GM19239 (cell line): ENCODE measurements at places on chromosomes 3 and 15.

DNA sequence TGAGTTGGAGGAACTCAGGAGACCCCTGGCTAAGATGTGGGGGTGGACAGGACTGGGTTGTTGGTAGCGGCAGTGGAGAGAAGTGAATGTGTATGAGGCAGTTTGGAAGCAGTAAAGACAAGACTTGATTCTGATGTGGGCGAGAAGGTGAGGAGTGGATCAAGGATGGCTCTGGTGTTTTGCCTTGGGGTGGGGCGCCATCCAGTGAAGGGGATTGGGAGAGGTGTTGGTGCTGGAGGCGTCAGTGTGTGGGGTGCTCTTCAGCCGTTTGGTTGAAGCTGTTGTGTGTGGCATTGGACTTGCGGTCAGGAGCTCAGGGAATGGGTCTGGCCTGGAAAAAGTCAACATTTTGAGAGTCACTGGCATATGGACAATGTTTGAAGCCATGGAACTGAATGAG is 13.3 kb downstream of the FAN1 start:
- no peak for DNase-seq

DNA sequence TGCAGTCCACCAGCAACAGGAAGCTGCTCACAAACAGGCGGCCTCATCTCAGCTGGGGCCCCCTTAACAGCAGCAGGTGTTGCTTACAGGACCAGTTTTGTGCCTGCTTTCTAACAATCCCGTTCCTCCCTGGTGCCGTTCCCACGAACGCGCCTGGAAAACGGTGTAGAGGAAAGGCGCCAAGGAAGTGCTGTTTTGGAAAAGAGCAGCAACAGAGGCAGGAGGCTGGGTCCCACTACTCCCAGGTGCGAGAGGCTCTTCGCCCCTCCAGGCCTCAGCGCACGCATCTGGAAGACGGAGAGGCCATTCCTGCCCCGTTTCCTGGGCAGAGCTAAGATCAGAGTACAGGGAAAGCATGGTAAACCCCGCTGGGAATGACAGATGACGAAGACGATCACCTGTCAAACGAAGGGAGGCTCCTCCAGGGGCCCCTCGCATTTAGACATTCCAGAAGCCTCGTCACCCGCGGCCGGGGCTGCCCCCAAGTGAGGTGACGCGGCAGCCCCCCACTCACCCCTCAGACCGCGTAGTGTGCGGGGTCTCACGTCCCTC is 603 bp downstream of the SCAPER start:
- no peak for DNase-seq

- DNase-seq, result no peak
Observed at GRCh38 chr3:101243285-101244211, 76.8 kb downstream of the IMPG2 start.

DNA sequence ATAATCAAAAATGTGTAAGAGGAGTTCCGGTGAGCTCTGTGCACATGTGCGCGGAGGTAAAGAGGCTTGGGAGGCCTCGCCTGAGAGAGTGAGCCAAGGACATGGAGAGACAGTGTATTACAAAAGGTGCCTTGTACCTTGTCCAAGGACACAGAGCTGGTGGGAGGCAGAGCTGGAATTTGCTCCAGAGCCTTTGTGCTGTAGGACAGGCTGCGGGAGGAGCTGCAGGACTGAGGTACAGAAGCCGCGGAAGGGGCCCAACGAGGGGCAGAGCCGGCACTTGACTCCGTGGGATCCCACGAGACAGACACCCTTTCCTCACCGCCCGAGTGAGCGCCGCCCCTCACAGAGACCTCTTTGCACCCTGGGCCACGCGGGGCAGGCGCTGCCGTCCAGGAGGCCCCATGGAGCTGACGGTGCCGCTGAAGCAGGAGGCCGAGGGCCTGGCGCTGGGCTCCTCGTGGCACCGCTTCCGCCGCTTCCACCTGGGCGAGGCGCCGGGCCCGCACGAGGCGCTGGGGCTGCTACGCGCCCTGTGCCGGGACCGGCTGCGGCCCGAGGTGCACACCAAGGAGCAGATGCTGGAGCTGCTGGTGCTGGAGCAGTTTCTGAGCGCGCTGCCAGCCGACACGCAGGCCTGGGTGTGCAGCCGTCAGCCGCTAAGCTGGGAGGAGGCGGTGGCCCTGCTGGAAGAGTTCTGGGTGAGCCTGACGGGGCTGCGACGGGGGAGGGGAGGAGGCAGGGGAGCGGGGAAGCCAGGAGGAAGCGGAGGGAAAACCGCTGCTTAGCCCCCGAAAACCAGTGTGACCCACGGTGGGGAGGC is 68.7 kb downstream of the SLTM start:
- DNase-seq, result no peak

- DNase-seq, result no peak
Observed at GRCh38 chr3:7697548-7697947, 804.1 kb upstream of the LMCD1 start.

DNA sequence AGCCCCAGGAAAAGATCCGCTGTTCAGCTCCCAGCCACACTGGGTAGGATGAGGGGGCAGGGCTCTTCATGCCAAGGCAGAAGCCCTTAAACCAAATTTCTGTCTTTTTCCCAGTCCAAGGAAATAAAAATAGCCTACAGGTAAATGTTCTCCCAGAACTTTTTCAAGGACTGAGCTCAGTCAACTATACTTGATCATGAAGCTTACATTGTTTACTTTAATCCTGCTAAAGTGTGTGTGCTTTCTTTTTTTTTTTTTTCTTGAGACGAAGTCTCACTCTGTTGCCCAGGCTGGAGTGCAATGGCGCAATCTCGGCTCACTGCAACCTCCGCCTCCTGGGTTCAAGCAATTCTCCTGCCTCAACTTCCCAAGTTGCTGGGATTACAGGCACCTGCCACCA is 17.9 kb downstream of the CLDN18 start:
- DNase-seq, result no peak

- DNase-seq, result no peak
Observed at GRCh38 chr3:175002732-175003143, 143.6 kb downstream of the NAALADL2 start.

DNA sequence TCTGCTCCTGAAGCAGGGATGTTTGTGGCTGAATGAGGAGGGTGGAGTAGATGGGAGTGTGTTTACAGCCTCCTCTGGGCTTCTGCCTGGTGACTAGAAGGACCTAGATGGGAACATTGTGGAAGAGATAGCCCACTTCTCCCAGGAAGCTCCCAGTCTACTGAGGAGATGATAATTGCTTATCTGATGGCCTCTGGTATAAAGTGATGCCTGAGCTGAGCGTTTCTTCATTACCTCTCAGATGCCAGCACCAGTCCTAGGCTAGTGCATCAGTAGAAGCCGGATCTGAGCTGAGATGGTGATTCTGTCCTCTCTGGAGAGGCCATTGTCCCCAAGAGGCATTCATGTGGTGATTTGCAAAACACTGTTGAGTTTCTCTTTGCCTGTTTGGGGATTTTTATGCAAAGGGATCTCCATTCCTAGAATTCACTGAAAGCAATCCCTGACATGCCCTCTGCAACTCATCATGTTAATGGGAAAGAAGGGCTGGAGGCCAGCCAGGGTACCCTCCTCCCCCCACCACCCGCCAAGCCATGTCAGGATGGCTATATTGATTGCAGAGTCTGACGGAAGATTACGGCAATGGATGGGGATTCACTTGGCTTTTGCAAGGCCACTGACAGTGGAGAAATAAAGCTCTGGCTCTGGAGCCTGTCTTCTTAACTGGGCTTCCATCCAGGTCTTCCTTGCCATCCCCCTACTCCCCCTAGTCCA is 166.4 kb upstream of the ROPN1 start:
- no peak for DNase-seq

GRCh38 chr3:8506571-8507061 is 5.0 kb downstream of the LMCD1 start:
- no peak for DNase-seq

DNA sequence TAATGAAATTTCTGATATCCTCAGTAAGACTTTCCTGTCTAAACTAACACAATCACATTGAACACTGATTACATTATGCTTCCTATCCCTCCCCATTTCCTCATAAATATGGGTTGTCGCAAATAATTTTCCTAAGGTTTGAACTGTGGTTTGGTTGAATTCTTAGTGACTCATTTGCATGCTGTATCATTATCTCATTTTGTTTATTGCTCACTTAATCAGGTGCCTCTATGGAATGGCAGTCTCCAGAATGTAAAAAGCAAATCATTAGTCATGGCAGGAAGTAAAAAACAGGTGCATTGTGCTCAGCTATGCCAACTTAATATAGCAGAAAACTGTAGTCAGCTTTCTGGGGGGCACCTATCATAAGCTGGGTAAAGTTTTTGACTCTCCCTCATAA is 216.0 kb upstream of the ZBTB20 start:
- DNase-seq, result no peak

DNA sequence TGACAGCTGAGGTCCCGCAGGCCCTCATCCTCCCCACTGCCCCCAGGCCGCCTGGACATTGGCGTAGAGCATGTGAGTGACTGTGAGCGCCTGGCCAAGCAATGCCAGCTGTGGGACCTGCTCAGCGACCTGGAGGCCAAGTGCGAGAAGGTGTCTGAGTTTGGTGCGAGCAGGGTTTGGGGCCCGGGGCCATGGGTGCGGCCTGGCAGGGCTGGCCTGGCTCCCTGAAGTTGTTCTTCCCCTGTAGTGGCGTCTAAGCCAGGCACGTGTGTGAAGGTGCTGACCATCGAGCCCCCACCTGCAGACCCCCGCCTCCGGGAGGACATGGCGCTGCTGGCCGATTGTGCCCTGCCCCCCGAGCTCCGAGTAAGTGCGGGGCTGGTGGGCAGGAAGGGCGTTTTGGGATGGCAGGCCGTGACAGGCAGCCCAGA is 4.2 kb downstream of the ABTB1 start:
- DNase-seq, result no peak

- no peak for DNase-seq
Observed at GRCh38 chr3:185150561-185150960, 2.3 kb downstream of the C3orf70 start.

DNA sequence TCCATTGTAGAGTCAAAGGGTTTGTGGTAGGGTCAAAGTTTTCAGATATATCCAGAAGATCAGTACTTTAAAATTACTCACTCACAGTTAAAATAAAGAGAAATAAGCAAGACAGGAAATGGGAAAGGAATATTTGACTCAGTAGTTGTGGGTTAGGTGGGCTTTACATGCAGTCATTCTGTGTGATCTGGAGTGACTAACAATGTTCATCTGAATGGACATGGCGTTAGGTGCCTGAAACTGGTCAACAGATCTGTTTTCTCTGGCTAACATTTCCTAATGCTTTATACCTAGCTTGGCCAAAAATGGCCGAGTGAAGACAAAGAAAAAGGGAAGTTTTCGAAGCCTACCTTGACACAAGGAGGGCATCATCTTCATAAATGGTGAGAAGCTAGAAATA is 133.4 kb upstream of the SATB1 start:
- DNase-seq, result no peak

DNA sequence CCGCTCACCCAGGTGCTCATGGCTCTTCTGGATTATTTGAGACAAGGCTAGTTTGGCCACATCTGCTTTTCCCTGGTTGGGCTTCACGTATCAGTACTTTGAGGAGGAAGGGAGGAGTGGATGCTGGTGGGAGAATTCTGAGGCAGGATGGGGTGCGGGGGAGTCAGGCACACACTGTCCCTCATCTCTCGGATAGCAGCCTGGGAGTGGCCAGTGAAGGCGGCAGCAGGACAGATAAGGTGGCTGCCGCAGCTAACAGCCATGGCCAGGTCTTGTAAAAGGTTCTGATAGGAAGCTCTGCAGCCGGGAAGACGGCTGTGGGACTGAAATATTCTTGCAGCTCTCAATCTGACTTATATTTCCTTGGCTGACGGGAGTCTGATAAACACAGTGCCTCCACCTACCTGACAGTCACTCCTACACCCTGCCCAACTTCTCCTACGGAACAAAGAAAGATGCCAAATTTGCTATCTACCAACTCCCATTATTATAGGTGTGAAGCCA is 87.3 kb downstream of the MESD start:
- DNase-seq, result no peak

- peak; percentile 25 for DNase-seq
Observed at GRCh38 chr15:35136321-35137189, 51.5 kb upstream of the NANOGP8 start.

DNA sequence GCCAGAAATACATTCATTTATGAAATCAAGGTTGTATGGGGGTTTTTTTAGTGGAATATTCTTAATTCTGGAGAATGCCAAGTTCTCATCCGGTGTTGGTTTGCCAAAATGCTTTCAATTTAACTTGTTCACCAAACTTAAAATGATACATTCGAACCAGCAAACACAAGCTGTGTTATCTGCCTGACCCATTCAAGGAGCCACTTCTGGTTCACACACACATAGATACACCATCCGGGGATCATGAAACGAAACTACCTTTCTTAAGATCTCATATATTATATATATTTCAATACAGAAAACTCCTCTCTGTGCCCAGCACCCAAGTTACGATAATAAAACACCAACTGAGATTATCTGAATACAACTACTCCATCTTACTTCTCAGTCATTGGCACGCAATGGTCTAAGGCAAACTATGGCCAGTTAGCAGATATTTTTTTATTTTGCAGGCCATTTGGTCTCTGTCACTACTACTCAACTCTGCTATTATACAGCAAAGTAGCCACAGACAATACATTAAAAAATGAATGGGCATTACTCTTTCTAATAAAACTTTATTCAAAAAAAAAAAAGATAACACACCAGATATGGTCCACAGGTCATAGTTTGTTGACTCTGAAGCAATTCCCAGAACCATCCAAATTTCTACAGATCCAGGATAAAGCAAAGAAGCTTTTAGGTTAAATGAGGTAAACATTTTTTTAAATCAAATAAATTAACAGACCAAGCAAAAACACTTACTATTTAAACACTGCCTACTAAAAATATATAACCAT is 89.6 kb downstream of the TBL1XR1 start:
- DNase-seq, result no peak

DNA sequence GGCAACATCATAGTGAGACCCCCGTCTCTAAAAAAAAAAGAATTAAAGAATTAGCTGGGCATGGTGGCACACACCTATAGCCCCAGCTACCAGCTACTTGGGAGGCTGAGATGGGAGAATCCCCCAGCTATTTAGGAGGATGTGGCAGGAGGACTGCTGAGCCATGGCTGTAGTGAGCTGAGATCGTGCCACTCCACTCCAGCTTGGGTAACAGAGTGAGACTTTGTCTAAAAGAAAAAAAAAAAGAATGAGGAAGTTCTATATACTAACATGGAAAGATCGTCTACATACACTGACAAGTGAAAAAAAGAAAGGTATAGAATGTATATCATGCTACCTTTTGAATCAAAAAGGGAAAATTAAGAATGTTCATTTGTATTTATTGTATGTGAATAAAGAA is 83.9 kb upstream of the CDAN1 start:
- no peak for DNase-seq

DNA sequence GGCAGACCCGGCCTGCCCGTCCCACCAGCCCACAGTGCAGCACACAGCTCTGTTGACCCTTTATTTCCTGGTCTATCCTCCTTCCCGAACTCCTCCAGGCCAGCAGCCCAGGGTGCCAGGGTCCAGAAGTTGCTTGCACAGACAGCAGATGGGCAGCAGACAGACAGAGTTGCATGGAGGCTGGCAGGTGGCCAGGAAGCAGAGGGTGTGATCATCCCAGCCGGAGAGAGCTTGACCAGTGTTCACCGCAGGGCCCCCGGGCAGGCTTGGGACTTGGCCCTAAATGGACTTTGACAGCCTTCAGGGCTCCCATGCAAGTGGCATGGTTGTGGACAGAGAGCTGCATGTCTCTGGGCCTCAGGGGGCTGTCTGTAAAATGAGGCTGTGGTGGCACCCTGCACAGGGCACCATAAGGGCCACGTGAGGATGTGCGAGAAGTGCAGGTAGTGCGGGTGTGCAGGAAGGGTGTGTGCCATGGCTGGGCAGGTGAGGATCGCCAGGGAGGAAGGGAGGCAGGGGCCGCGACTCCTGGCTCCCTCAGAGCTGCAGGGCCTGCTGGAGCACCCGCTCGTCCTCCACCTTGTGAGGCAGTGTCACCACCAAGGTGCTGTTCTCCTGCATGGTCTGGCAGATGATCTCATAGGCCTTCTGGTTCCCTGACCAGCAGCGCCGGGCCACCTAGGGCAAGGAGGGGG is 6.3 kb upstream of the ZXDC start:
- DNase-seq, result no peak
